NCI-H1436 (cell line): ENCODE measurements at places on chromosomes 1 and 21.

DNA sequence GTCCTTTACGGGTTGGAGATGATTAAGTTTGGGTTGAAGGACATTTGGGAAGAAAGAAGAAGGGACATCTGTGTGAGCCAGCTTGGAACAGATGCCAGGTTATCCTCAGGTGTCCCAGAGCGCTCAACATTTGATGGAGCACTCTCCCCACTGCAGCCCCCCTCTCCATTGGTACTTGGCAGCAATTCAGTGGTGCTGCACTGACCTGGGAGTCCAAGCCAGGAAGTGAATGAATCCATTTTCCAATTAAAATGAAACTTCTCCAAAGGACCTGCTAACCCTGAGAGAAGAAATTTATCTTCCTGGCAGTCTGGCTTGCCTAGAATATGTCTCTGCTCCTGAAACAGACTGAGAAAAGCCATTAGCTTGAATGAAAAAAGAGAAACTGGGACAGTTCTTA, 67.1 kb downstream of the FGGY start:
- DNase-seq = no peak

- no peak for DNase-seq
Observed at GRCh38 chr1:33875862-33876261, 12.0 kb downstream of the HMGB4 start.

DNA sequence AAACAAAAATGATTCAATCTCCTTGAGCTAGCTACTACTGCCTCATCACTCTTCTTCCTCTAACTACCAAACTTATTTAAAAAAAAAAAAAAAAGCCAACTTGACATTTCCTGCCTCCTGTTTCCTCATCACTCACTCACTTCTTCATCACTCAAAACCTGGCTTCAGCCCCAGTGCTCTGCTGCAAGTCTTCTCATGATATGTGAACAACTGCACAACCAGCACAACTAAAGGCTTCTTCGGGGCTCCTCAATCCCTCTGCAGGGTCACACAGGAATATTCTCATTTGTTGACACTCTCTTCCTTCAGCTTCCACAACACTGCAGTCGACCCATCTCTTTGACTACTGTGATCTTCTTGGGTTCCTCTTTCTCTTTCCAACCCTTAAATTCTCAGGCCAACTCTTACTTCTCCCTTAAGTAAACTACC, 7.6 kb downstream of the MTF1 start:
- DNase-seq = no peak

DNA sequence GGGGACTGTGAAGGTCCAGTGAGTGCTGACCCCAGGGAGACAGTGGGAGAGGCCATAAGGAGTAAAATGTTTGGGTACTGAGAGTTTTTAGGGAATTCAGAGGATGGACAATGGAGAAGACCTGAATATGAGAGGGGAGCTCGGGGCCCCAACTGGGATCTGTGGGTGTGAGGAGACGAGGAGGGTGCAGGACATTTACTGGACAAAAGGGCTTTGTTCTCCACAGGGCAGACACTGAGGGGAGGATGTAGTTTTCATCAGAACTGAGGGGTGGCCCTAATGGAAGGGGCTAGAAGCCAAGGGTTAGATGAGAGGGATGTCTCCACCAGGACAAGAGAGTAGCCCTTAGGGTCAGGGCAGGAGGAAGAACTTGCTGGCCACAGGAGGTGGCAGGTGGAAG, 30.0 kb downstream of the TMCC2 start:
- no peak for DNase-seq

- DNase-seq = no peak
Observed at GRCh38 chr1:2300851-2301606, 72.9 kb downstream of the SKI start.

DNA sequence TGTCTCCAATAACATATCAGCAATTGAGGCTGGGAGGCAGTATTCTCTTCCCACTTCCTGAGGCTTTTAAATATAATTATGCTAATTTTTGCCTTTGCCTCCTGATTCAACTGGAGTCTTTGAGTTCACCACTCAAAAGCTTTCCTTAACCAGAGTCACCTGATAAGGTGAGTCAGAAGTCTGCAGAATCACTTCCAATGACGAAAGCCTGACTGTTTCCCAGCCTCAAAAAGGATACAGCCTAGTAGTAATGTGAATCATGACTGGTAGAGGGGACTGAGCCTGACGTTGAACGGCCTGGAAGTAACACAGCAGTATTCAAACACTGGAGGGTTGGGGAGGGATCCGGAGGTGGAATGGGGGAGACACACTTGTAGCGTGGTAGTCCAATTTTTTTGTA, 10.4 kb upstream of the MRPL9 start:
- DNase-seq = no peak

DNA sequence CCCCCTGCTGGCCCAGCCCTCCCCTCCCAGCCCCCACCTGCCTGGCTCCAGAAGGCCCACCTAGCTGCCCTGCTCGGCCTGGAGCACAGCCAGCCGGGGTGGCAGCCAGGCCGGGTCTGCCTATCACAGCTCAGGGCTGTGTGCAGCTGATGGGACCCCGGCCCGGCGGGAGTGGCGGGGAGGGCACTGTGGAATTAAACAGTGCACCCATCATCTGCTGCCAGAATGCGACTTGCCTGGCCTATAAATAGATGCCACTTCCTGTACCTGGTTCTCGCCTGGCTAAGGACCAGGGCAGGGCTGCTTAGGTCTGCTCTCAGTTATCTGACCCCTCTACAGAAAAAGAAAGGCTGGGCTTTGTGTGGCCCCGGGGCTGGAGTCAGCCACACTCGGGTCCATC, 98.2 kb upstream of the VAMP3 start:
- DNase-seq = no peak

DNA sequence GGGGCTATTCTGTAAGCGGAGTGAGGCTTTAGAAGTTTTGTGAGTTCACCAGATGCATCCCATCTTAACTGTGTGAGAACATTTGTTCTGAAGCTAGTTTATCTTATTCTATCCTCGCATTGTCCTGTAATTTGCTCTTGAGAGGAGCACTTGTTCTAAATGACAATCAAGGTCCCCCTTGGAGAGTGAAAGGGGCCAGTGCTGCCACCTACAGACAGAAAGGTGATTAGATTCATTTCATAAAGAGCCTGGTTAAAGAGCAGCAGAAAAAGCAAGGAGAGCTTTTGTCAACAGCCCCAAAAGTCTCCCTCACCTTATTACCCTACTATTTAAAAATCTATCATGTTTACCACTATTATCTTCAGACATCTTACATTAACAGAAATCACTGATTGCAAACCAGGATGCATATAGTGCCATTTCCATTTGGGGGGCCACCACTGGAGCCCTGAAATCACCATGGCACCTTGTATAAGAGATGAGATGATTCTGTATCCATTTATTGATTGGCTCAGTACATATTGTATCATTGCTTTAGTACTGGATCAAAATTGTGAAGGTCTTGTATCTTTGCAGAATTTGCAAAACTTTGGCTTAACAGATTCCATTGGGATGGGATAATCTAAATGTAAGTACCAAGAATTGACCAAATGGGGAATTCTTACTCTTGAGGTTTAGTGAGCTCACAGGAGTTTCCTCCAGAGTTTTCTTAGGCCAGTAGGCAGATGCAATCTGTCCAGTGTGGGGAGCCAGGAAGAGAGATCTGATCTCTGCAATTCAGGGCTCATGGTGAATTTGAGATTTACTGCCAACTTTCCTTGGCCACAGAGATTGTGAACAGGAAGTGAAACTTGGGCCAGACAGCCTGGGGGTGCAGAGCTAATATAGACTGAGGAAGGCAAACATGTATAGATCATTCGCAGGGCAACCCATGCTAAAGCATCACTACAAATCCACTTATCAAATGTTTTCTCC, 64.3 kb upstream of the TRABD2B start:
- peak; percentile 74 for DNase-seq

DNA sequence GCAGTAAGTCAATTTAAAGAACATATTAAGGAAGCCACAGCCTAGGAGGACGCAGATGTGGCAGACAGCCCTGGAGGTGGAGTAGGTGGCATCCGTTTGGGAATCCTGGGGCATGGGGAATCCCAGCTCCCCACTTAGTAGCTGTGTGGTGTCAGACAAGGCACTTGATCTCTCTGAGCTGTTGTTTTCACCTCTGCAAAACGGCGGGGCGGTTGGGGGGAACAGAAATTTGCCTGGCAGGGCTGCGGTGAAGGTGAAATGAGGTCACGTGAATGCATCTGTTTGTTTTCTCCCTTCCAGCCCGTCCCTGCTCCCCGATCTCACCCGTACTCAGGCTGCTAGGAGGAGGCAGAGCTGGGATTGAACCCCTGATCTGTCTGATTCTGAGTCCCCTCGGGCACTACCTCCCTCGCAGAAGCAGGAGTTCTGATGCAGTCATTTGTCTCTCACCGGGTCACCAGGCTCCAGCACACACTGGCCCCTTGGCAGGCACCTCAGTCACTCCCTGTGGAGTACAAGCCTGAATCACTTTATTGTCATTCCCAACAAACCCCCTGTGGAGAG, 2.2 kb upstream of the LAPTM5 start:
- no peak for DNase-seq

- no peak for DNase-seq
Observed at GRCh38 chr1:178614286-178614685, 101.4 kb downstream of the TEX35 start.

GRCh38 chr1:205068001-205068400, 16.3 kb downstream of the TMEM81 start:
- DNase-seq = no peak

- DNase-seq = no peak
Observed at GRCh38 chr1:230713138-230713537, 784 bp downstream of the AGT start.

- DNase-seq = no peak
Observed at GRCh38 chr1:91693557-91693956, 192.4 kb downstream of the TGFBR3 start.

- no peak for DNase-seq
Observed at GRCh38 chr1:64917328-64917861, 49.0 kb downstream of the JAK1 start.

GRCh38 chr1:31839662-31840343, 24.0 kb upstream of the SPOCD1 start:
- DNase-seq = no peak

GRCh38 chr21:42247716-42248115, 28.8 kb downstream of the ABCG1 start:
- no peak for DNase-seq

DNA sequence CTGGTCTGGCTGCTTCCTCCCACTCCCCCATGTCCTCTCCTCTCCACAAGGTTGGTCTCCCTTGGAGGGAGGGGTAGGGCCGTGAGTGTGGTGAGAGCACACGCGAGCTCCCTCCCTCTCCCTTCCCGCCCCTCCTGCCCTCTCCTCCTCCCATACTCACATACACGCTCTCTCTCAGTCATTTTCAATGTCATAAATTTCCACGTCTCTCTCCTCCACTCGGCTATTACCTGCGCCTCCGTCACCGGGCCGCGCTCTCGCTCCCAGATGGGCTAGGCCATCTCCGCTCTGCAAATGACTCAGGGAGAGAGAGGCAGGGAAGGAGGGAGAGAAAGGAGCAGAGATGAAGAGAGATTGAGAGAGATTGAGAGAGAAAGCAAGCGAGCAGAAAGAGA, 36.7 kb upstream of the DMBX1 start:
- no peak for DNase-seq

- DNase-seq = no peak
Observed at GRCh38 chr21:35273333-35273732, 224.2 kb upstream of the RUNX1 start.

GRCh38 chr1:222266223-222267196, 281.4 kb downstream of the HHIPL2 start:
- DNase-seq = no peak

DNA sequence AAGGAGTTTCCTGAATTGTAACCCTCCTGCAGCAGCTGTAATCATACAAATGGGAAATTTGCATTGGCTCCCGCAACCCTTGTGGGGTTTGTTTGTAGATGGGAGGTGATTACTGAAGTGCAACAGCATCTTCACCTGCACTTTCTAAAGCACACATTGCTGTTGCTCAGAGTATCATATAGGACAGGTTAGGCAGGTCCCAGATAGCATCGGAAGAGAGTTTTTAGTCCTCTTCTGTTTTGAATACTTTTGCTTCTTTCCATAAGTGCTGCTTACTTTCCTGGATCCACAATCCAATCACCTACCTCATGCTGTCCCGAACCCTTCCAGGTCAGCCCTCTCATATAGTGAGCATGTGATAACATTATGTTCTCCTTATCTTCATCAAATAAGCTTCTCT, 300.4 kb downstream of the PTPRC start:
- DNase-seq = no peak

- no peak for DNase-seq
Observed at GRCh38 chr21:46425571-46425970, 33.1 kb upstream of the DIP2A start.

DNA sequence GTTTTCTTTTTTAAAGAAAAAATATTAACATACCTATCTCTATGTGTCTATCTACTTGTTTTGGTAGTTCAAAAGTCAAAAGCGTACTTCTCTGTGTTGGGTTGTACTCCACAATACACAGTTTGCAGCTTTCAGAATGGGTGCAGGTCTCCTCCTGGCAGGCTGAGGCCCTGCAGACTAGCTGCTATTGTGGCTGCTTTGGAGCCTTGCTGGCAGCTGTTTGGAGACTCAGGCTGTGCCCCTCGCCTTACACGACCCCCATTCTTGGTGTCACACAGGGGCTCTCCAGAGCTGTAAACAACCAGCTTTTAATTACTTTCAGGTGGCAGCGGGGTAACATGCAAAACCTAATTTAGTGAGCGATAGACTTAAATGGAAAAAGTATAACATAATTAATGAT, 160.4 kb downstream of the DSCAM start:
- DNase-seq = no peak

DNA sequence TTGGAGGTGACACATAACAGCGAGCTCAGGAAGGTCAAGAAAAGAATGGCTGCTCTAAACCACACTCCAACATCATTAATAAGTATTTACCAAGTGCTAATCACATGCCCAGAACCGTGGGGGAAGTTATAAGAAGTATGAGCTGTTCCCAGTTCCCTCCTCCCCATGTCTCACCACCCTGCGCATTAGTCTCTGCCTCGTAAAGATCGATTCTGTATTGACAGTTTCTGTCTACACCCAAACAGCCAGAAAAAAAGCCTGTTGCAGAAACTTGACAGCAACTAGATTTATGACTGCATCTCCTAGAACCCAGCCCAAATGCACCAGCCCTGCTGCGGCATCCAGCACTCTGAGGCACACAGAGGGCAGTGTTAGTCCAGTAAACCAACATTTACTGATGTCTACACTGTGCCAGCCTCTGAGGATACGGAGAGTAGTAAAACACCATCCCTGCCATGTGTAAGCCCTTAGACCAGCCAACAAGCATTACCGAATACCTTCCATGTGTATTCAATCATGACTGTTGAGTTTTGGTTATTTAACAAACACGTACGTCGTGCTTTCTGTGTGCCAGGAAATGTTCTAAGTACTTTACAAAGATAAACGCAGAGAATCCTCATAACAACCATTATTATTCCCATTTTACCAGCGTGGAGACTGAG, 63.6 kb upstream of the ZBTB40 start:
- no peak for DNase-seq

GRCh38 chr1:50378770-50379169, 44.5 kb downstream of the DMRTA2 start:
- DNase-seq = no peak

DNA sequence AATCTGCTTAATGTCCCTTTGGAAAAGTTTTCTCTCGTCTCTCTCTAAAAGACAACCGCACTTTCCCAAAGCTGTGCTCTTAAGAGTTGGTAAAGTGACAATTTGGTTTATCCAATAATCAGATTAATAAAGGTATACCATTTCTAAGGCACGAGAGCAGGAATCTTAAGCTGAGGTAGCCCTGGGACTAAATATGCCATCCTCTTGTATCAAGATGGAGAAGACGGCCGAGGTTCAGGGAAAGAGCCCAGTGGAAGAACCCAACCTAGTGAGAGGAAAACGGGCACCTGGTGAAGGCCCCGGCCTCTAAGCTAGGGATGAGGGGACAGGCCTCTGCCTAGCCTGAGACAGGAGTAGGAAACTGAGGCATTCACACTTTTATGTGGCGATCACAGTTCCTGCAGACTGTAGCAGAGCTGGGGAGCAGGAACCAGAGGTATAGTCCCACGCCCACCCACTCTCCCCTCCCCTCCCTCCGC, 334 bp upstream of the SARS1 start:
- no peak for DNase-seq
